ENCODE measurements at places on chromosomes 5 and 9.

DNA sequence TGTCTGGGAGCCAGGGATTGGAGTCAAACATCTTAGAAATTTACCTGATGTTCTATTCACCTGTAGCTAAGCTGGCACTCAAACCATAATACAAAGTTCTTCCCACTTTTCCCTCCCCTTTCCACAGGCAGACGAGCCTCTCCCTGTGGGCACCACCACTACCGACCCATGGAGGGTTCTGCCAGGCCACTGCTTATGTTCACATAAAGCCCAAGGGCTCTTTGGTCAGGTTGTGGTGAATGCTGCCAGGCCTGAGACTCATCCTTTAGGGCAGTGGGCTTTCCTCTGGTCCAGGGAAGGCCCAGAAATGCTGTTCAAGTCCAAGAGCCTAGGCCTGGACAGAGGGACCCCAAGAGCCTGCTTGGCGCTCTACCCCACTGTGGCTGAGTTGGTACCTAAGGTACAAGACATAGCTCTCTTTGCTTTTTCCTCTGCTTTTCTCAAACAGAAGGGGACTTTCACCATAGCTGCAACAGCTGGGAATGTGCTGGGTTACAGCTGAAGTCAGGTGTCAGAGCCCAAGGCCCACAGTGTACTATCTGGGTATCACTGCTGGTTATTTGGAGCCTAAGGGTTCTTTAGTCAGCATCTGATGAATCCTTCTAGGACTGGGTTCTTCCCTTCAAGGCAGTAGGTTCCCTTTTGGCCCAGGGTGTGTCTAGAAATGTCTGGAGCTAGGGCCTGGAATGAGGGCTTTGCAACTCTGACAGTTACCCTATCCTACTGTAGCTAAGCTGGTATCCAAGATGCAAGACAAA, 620.1 kb downstream of the TLE1 start:
- DNase-seq: no peak

- DNase-seq: no peak
Observed at GRCh38 chr5:66326276-66326675, 182.2 kb downstream of the SREK1 start.

GRCh38 chr9:86541014-86541570, 186.9 kb upstream of the TUT7 start:
- DNase-seq: no peak

DNA sequence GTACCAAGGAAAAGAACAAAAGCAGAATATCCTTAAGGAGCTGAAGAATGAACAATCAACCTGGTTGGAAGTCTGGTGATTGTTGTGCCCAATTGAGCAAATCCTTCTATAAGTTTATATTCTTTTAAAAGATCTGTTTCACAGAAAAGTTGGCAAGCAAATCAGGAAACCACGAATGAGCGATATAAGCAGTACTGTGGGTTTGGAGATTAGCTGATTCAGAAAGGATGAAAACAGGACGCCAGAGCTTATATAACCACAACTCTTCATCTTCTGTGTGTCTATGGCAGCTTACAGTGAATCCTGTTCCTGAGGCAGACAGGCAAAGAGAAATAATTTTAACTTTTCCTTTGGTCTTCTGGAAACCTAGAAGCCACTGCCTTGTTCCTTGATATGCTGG, 61.7 kb downstream of the SLC38A9 start:
- DNase-seq: no peak

GRCh38 chr5:121949885-121950284, 11.9 kb upstream of the SRFBP1 start:
- peak; percentile 69 for DNase-seq

DNA sequence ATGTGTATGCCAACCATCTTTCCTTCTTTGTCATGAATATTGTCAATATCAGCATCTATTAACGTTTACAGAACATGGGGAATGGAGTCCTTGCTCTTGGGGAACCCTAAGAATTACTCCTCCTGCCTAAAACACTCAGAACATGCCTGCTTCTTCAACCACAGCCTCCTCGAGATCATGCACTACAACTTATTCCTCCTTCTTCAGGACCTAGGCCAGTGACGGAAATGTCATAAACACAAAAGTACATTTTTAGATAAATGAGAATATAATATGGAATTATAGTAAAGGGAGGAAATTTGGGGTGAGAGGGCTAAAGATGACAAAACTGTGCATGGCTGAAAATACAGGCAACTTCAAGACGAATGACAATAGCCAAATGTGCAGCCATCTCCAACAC, 3.1 kb upstream of the IFNK start:
- no peak for DNase-seq

DNA sequence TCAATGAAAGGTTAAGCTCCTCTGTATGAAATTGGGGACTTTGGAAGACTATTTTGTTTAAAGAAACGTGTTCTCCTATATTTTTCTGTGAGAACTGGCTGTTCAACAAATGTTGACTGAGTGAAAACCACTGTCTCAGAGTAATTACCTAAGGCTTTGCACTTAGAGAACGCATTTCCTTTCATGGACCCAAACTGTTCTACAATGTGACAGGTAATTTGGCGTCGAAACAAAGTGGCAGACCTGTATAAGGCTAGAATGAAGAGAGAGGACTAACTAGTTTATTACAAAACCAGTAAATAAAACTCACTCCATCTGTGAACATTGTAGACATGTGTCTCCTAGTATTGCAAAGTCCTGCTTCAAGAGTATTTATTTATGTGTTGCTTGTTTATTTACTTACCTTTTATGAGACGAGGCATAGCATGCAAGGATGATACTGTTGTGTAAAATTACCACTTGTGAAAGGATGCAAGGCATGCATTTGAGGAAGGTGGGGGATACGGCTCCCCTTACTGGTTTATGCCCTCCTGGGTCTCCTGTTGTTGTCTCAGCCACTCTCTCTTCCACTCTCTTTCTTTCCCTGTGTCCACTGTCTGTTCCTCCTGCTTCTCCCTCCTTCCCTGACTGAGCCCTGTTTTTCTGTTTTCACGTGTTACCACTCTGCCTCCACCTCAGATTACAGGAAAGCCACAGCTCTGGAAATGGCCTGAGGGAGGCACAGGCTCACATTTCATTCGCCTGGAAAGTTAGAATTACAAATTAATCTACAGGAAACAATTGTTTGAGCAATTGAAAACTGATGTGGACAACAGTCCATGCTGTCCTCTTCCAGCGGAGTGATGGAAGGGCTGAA, 444.0 kb upstream of the ZNF608 start:
- no peak for DNase-seq

- DNase-seq: no peak
Observed at GRCh38 chr5:10974850-10975249, 213.8 kb upstream of the DAP start.

GRCh38 chr9:134286471-134287245, 39.6 kb upstream of the RXRA start:
- no peak for DNase-seq

DNA sequence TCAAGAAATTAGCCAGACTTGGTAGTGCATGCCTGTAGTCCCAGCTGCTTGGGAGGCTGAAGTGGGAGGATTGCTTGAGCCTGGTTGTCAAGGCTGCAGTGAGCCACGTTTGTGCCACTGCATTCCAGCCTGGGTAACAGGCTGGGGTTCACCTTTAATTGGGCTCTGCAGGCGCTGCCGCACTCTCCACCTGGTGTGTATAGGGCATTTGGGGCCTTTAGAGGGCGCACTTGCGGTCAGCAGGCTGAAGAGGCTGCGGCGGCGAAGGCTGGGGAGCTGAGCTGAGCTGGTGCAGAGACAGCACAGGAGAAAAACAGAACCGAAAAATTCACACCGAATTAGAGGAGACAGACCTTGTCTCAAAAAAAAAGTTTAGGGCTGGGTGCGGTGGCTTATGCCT, 31.2 kb downstream of the CDK7 start:
- DNase-seq: no peak

GRCh38 chr9:37408933-37409710, 13.4 kb upstream of the GRHPR start:
- no peak for DNase-seq
